ENCODE measurements at places on chromosomes 1 and 21.

- DNase-seq: no peak
These were observed 1.3 kb downstream of the BACE2 start for GRCh38 chr21:41169258-41169576.

- DNase-seq: no peak
These were observed 8.1 kb downstream of the B3GALT5 start for GRCh38 chr21:39620856-39621255.

- no peak for DNase-seq
These were observed 1530.9 kb upstream of the TPTE start for GRCh38 chr21:8990326-8991087.

- peak; percentile 53 for DNase-seq
These were observed 47.1 kb upstream of the TLR5 start for GRCh38 chr1:223189903-223190724.

DNA sequence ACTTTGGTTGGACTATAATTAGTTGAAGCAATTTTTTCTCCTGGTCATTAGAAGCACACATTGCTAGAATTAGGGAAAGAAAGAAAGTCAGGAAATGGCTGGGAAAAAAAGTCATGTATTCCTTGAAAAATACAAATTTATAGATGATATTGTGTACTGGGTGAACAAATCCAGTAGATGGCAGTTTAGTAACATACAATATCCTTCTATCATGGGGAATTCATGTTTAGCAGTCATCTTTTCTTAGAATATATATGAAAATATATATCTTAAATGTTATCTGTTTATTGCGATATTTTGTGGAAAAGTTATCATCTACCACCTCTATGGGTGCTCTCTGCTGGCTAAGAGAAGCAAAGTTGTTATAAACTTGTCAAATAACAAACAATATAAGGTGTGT lies 13.1 kb upstream of the ZRANB2 start:
- no peak for DNase-seq

DNA sequence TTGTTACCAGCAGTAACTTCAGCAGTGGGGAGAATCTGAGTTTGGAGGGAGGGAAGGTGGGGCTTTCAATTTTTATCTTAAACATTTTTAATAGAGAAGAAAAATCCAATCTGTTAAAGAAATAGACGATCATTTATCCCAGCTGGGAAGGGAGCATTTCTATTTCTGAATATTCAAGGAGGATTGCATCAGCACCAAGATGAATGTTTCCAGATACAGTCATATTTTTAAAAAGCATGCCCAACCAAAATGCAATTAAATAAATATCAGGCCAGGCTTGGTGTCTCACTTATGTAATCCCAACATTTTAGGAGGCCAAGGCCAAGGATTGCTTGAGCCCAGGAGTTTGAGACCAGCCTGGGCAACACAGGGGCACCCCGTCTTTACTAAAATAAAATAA lies 1.7 kb upstream of the ATP1A4 start:
- no peak for DNase-seq

DNA sequence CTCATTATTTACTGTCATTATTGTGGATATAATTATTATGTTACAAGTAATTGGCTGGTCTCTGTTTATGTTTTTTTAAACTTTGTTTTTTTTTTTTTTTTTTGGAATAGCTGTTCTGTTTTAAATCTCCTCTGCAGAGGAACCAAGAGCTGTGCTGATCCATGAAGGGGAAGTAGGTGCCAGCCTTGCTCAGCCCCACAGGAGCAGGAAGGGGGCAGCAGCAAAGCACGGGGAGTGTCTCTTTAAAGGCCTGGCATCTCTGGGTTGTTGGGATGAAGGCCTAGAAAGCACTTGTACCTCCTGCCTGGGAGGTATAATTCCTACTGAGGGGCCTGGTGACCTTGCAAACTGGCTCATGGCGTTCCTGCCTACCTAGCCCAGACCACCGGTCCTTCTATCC lies 2.5 kb upstream of the GRHL3 start:
- no peak for DNase-seq

GRCh38 chr1:96492236-96492635 lies 229.3 kb upstream of the PTBP2 start:
- no peak for DNase-seq

DNA sequence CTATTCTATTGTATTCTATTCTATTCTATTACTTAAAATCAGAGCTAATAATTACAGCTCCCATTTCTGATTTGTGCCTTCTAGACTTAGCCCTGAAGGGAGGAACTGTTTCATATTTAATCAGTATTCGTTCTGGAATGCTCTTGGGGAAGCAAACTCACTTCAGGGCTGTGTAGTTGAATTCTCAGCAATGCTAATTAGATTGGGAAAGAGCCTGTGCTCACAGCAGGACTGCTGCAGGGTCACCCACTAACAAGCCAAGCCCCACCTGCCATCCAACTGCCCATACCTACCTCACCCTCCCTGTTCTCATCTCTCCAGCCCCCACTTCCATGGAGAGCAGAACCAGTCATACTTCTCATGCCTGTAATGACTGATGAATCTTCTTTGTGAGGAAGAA lies 464.2 kb downstream of the PTPRU start:
- no peak for DNase-seq

DNA sequence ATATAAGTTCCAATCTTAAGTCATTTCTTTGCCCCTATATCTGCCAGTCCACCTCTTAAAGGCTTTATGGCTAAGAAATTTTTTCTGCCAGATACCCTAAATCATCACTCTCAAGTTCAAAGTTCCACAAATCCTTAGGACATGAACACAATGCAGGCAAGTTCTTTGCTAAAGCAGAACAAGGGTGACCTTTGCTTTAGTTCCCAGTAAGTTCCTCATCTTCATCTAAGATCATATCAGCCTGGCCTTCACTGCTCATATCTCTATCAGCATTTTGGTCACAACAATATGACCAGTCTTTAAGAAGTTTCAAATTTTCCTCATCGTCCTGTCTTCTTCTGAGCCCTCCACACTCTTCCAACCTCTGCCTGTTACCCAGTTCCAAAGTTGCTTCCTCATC lies 402.2 kb upstream of the RUNX1 start:
- no peak for DNase-seq

DNA sequence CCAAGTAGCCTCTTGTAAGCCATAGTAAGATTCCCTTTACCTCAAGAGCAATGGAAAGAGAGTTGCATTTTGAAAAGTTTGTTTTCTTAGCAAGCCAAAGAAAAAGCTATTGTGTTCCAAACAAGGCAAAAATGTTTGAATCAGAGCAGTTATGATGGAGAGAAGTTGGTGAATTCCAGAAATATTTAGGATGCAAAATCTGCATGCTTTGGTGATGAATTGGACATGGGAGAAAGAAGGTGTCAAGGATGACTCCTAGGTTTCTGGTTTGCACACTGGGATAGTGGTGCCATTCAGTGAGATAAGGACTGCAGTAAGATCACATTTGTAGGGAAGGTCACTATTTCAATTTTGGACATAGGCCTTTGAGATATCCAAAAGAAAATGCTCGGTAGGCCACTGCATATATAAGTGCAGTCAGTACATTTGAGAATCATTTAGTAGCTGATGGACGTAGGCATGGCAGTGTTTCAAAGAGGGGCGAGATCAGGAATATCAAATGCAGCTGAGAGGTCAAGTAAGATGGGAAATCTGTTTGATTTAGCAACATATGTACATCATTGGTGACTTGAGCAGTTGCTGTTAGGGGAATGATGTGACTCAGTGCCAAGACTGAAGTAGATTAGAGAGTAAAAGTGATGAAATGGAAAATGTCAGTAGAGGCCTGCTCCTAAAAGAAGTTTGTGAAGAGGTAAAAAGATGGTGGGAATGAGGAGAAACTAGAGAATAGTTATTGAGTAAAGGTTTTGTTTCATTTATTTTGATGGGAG lies 33.9 kb upstream of the GPR25 start:
- no peak for DNase-seq

DNA sequence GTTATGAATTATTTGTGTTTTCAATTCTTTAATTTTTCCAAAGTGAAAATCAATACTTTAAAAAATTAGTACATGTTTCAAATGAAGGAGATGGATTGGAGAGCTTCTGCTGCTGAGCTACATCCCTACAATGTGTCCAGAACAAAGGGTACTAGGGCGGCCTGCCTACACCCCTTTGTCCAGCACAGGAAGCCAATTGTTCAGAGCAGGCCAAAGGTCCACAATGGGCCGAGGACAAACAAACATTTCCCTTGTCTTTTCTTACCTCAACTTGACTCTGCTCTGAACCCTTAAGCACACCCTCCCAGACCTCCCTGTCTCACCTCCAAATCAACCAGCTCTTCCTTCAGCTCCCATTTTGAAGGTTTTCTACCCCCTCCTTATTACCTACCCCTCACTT lies 39.4 kb upstream of the CAMK1G start:
- DNase-seq: no peak

GRCh38 chr21:42687796-42688195 lies 34.4 kb downstream of the PDE9A start:
- no peak for DNase-seq

GRCh38 chr1:234851450-234852438 lies 241.8 kb upstream of the IRF2BP2 start:
- no peak for DNase-seq

- DNase-seq: no peak
These were observed 112.6 kb upstream of the ERRFI1 start for GRCh38 chr1:8138673-8139072.

DNA sequence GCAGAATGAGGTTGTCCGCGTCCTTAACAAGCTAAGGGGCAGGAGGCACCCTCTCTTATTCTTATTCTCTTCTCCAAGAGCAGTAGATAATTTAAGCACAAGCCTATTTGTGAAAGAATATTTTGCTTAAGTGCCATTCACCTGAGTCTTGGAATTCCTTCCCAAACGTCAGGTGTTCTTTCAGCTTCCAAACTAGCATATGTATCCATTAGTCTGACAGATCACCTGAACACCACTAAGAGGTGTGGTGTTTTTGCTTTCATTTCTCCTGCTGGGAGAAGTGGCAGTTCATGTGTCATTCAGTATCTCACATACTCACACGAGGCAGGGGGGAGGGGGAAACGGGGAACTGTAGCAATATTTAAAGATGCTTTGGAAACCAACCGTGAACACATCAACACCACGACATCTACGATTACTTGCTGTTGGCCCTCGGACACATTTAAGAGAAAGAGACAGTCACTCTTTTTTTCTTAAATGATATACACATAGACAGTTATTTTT lies 45.5 kb upstream of the RBM15 start:
- no peak for DNase-seq

- DNase-seq: no peak
These were observed 55.0 kb upstream of the PAX7 start for GRCh38 chr1:18575620-18576019.

GRCh38 chr1:45530632-45531135 lies 9.0 kb upstream of the PRDX1 start:
- no peak for DNase-seq

GRCh38 chr1:7185721-7186120 lies 400.5 kb downstream of the CAMTA1 start:
- DNase-seq: no peak

- DNase-seq: no peak
These were observed 259.5 kb downstream of the GRIK1 start for GRCh38 chr21:29680273-29680672.

GRCh38 chr21:42228709-42229220 lies 9.8 kb downstream of the ABCG1 start:
- no peak for DNase-seq

GRCh38 chr1:45032837-45033236 lies 20.8 kb downstream of the UROD start:
- DNase-seq: no peak

DNA sequence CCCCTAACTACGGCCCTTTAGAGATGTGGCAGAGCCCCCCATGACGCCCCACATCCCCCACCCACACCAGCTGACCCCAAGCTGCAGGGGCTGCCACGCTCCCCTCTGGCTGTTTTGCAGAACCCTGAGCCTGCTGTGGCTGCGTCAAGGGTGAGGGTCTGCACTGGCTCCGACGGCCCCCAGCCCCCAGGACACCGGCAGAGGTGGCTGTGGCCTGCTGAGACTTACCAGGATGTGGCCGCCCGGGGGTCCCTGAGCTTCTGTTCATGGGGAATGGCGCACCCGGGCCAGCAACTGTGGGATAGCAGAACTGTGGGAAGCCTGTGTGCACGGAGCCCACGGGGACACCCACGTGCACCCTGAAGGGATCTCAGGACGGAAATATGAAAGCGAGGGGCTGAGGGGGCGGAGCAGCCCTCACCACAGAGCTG lies 12.8 kb upstream of the RNF223 start:
- no peak for DNase-seq

- no peak for DNase-seq
These were observed 1.8 kb upstream of the SLC19A2 start for GRCh38 chr1:169487561-169487960.
